Kidney (tissue), 22 donors: ENCODE measurements at places on chromosomes 5 and 9. TPM values are rescaled to one million over a fixed set of nuclear protein-coding genes. Genes with fewer than 3 reads are reported as not detected.

The GFI1B gene
- polyA plus RNA-seq = not detected

The IFNA13 gene
- polyA plus RNA-seq = not detected

The IL3 gene
- polyA plus RNA-seq = not detected

GRCh38 chr5:172918421-172919371 lies 40.5 kb upstream of the RPL26L1 start:
- H3K27ac ChIP-seq = no peak overlapping the region
- H3K4me1 ChIP-seq = no peaks in the 10 kb centered on the region
- H3K27me3 ChIP-seq = no peaks in the 10 kb centered on the region
- H3K4me3 ChIP-seq = no peak overlapping the region
- no peak for DNase-seq
- no peaks in the 10 kb centered on the region for H3K36me3 ChIP-seq

GRCh38 chr5:157772127-157772526 lies 28.6 kb downstream of the LSM11 start:
- H3K27me3 ChIP-seq = no peaks in the 10 kb centered on the region
- DNase-seq = no peak
- H3K36me3 ChIP-seq = no peaks in the 10 kb centered on the region
- no peaks in the 10 kb centered on the region for H3K4me1 ChIP-seq

GRCh38 chr5:1820381-1820780 lies 19.2 kb downstream of the NDUFS6 start:
- H3K27me3 ChIP-seq = no peaks in the 10 kb centered on the region
- H3K27ac ChIP-seq = no peak overlapping the region
- H3K4me3 ChIP-seq = no peak overlapping the region
- H3K4me1 ChIP-seq = no peaks in the 10 kb centered on the region
- DNase-seq = no peak

GRCh38 chr9:132673355-132673754 lies 3.1 kb downstream of the GTF3C4 start:
- no peak overlapping the region for H3K27ac ChIP-seq
- no peaks in the 10 kb centered on the region for H3K27me3 ChIP-seq
- DNase-seq = no peak
- no peak overlapping the region for H3K4me3 ChIP-seq
- peaks cover 15% of the 10 kb centered on the region for H3K4me1 ChIP-seq

DNA sequence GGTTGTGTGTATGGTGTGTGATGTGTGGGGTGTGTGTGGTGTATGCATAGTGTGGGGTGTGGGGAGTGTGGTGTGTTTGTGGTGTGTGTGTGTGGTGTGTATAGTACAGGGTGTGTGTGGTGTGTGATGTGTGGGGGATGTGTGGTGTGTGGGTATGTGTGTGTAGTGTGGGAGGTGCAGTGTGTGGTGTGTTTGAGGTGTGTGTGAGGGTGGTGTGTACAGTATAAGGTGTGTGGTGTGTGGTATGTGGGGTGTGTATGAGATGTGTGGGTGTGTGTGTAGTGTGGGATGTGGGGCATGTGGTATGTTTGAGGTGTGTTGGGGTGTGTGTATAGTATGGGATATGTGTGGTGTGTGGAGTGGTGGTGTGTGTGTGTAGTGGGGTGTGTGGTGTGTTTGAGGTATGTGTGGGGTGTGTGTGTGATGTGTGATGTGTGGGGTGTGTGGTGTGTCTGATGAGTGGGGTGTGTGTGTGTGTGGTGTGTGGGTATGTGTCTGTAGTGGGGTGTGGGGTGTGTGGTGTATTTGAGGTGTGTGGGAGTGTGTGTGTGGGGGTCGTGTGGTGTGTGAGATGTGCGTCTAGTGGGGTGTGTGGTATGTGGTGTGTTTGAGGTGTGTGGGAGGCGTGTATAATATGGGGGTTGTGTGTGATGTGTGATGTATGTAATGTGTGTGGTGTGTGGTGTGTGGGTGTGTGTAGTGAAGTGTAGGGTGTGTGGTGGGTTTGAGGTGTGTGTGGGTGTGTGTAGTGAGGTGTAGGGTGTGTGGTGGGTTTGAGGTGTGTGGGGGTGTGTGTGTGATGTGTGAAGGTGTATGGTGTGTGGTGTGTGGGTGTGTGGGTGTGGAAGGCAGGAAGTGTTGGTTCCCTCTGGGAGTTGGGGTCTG lies 8.6 kb downstream of the ECSCR start:
- H3K27ac ChIP-seq = no peak overlapping the region
- no peak for DNase-seq
- H3K4me3 ChIP-seq = no peak overlapping the region
- H3K36me3 ChIP-seq = no peaks in the 10 kb centered on the region
- no peaks in the 10 kb centered on the region for H3K27me3 ChIP-seq

DNA sequence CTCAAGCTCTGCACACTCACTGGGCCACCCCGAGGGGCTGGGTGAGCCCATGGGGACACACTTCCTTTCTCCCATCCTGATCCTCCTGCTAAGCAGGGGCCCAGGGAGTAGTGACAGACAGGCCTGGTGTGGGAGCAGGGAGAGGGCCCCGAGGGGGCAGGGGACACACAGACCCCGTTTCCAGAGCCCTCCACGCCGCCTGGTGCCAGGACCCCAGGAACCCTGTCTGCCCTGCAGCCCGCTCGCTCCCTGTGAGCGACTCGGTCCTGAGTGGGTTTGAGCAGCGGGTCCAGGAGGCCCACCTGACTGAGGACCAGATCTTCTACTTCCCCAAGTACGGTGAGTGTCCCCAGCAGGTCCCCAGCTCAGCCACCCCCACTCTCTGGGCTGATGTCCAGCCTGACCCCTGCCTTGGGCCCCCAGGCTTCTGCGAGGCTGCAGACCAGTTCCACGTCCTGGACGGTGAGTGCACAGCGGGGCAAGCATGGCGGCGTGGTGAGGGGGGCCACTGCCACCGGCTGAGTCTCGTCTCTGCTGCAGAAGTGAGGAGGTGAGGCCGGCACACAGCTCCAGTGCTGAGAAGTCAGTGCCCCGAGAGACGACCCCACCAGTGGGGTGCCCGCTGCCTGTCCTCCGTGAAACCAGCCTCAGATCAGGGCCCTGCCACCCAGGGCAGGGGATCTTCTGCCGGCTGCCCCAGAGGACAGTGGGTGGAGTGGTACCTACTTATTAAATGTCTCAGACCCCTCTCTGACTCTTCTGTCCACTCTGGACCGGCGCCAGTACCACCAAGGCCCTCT lies 1.4 kb downstream of the C8G start:
- no peaks in the 10 kb centered on the region for H3K27me3 ChIP-seq
- peaks cover 3% of the 10 kb centered on the region for H3K36me3 ChIP-seq
- DNase-seq = no peak
- H3K4me1 ChIP-seq = no peaks in the 10 kb centered on the region

DNA sequence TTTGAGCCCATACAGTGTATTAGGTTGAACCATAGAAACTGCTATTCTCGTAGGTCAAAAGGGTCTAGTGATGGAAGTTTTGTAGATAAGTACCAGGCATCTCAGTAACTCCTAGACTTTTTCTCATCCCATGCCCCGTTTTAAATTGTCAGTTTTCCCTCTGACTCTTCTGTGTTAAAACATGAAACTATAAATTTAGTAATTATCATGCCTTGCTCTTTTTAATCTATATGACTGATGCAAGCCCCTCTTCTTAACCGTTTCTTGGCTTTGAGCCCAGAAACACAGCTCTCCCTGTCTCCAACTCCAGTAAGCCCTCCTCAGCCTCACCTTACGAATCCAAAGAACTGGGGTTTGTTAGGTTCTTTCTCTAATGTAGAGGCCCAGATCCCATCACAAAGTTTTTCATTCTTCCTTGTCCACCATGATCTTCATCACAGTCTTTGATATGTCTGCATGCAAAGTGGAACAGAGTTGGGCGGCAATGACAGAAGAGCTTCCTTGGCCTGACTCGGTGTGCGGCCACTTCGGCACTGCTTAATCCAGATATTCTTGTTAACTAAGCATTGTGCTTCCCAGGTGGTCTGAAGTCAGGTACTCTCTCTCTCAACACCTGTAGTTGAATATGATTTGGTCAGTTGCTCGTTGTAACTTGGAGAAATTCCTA lies 21.1 kb downstream of the RGMB start:
- no peaks in the 10 kb centered on the region for H3K27me3 ChIP-seq
- H3K4me1 ChIP-seq = peaks cover 2% of the 10 kb centered on the region
- no peak overlapping the region for H3K27ac ChIP-seq
